Right kidney (tissue), 9 donors: ENCODE measurements at places on chromosomes 4 and X.

GRCh38 chr4:56255820-56256219 is 131.5 kb downstream of the AASDH start:
- DNase-seq = no peak

DNA sequence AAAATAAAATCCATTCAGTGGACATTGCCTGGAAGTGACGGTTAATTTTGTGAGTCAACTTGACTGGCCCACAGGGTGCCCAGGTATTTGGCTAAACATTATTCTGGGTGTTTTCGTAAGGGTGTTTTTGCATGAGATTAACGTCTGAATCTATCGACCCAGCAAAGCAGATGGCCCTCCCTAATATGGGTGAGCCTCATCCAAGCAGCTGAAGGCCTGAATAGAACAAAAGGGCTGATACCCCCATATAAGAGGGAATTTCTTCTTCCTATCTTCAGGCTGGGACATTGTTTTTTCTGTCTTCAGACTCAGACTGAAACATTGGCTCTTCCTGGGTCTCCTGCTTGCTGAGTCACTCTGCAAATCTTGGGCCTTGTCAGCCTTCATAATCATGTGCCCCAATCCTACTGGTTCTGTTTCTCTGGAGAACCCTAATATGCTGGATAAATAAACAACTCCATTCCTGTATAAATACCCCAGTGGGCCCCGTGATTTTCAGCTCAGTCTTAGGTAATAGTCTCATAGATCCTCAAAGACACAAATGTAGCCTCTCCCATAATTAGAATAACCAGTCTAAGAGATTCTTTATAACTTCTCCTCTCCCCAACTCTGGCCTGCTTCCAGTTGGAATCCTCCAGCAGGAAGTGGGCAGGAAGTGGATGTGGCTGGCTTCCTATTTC is 33.1 kb upstream of the DDX3X start:
- DNase-seq = no peak

DNA sequence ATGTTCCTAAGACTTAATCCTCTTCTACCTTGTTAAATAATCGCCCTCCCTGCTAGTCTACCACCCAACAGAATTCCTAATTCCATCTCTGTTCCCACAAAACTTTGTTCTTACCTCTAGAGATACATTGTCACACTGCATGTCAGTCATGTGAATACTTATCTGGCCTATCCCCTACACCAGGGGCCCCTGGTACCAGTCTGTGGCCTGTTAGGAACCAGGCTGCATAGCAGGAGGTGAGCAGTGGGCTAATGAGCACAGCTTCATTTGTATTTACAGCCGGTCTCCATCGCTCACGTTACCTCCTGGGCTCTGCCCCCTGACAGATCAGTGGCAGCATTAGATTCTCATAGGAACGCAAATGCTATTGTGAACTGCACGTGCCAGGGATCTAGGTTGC is 73.9 kb downstream of the APBB2 start:
- no peak for DNase-seq

DNA sequence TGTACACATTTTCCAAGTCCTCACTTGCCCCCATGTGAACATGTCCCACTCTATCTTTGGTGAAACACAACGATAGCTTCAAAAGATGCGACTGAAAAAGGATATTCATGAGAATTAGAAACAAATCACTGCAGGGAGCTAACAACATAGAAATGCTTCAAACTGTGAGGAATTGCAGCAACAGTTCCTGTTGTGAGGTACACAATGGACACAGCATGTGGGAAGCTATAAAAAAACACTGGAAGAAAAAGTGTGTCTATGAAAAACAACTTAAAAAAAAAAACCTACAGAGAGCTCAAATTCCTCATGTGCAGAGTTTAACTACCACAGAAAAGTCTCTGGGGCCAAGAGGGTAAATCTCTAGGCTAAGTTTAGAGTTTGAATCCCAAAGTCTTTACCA is 51.6 kb upstream of the BLTP1 start:
- DNase-seq = no peak

GRCh38 chr4:114036426-114036825 is 57.0 kb upstream of the ARSJ start:
- no peak for DNase-seq

GRCh38 chr4:182973511-182973911 is 56.3 kb upstream of the DCTD start:
- no peak for DNase-seq

- DNase-seq = no peak
Measured at GRCh38 chr4:69881173-69881773, 21.3 kb upstream of the SULT1E1 start.

DNA sequence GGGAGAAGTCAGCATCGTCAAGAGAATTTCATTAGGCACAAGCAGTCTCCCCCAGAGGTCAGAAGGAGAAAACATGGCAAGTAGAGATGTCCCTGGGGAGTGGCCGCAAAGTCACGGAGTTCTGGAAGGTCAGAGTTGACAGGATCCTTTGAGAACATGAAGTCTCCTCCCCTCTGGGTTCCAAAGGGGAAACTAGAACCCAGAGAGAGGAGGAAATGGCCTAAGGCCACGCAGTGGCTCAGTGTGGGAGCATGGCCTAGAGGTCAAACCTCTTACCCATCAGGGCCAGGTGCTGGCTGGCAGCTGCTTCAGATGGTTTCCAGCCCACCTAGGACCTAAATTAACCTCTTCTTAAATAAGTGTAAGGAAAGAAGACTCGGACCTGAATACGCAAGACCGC is 884 bp downstream of the IDH3G start:
- no peak for DNase-seq

DNA sequence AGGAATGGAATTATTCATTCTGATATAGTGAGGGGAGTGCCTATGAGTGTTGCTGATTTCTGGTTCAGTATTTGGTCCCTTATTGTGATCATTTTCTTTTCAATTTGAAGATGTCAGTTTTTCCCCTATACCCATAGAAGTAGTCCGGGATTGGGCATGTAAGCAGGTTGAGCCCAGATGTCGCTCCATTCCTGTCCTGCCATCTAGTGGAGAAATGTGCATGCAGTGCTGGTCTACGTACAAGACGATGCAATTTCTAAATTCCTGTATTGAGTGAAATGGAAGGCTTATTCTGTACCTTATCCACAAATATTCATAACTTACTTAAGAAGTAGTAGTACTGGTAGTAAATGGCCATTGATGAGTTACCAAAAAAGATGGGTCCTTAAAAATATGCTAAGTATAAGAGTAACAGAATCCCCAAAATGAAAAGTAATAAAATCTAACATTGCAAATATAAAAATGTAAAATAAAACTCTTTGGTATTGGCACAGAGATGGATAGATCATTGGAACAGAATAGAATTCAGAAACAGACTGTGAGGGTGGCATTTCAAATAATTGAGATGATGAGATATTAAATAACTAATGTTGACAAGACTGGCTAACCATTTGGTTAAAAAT is 60.9 kb downstream of the UGT8 start:
- DNase-seq = peak; percentile 30

DNA sequence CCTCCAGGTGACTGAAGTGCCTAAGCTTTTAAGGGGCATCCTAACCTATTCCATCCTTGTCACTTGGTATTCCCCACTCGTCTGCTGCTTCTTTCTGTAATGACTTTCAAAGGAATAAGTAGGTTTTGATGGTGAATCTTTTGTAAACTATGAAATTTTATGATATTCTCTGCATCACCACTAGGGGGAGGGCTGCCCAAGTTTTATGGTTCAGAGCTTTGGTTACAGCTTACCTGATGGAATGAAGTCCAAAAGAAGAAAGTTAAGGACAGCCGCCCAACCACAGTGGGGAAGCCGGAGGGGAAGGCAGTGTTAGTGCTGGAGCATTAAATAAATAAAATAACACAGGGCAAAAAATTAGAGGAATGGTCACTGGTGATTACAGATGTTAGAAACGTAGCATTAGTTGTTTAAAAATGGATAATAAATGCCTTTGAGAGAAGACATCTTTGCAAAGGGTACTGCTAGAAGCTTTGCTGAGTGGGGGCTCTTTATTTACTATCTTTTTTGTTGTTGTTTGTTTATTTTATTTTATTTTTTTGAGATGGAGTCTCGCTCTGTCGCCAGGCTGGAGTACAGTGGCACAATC is 204.9 kb downstream of the GBA3 start:
- peak; percentile 19 for DNase-seq

DNA sequence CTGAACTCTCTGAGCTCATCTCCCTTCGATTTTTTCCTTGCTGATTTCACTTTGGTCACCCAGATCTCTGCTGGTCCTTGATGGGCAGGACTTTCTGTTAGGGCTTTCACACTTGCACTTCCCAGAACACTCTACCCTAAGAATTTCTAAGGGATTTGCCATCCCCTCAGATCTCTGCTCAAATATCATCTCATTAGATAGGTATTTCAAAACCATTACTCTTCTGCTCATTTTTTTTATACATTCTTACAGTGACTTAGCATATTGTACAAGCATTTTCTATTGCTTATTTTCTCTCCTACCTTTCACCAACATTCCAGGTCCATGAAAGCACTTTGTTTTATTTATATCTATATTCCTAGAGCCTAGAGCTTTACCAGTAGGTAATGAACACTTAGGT is 913.3 kb downstream of the PDHA2 start:
- no peak for DNase-seq

DNA sequence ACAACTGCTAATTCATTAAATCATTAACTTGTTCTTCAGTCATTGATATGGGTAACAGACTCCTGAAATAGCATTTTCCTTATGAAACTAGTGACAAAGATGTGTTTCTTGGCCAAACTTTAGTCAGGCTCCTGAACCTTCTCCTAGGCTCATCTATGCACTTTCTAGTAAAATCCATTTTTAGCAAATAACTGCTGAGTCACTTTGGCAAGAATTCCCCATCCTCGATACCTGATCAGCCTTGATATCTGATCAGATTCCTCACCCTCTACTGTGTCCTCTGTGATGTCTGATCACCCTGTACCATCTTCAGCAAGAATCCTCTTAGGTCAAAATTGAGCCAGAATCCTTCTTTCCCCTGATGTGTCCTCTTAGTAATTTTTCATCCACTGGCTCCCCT is 161.2 kb upstream of the TAPT1 start:
- DNase-seq = no peak

GRCh38 chrX:153871946-153872878 is 13.8 kb downstream of the L1CAM start:
- no peak for DNase-seq

- no peak for DNase-seq
Measured at GRCh38 chr4:54660591-54660990, 2.8 kb downstream of the KIT start.

DNA sequence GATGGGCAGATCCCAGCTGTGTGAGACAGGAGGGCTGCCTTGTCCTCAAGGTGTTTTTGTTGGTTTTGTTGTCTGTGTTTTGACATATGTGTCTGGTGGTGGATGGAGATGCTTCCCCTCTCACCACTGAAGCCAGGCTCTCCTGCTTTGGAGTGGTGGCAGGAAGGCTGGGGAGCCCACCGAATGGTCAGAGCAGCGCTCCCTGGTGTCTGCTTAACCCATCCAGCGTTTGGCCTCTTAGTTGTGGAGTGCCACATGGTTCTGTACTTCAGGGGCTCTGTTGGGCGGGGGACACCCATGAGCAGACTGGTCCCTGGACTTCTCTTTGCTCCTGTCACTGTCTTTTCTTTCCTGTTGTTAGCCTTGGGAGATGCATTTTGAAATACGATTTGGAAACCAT is 51.9 kb downstream of the DLG3 start:
- no peak for DNase-seq

DNA sequence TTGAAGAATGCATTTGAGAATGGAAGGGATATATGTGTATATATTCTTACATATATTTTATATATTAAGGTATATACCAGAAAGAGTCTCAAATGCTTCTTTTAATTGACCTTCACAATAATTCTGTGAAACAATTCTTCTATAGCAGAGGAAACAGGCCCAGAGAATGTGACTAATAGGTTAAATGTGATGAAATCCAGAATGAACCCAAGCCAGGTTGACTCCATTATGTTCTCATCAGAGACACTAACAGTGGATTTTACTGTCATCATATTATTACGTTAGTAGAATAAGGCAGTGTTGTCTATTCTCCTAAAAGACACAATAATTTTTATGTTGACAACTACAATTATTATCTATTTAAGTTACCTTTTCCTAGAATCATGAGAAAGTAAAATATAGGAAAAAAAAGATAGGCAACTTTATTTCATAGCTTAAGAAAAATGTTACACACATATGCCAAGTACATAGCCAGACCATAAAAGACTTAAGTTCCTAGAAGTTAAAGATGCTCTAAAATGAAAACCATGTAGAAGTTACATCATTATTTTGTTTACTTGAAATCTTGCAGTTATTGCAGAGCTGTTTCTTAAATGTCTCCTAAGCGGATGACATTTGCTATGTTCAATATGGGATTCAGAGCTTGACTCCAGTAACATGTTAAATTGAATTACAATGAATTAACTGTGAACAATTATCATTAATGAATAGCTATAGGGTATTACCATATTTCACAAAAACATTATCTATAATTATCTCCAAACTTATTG is 56.2 kb upstream of the ANKRD50 start:
- DNase-seq = no peak

- no peak for DNase-seq
Measured at GRCh38 chr4:127643791-127644190, 11.0 kb downstream of the INTU start.

GRCh38 chrX:149647505-149647904 is 15.9 kb upstream of the TMEM185A start:
- DNase-seq = no peak

- DNase-seq = no peak
Measured at GRCh38 chrX:38804432-38804681, 3.1 kb downstream of the MID1IP1 start.

GRCh38 chrX:20019672-20020365 is 29.0 kb upstream of the BCLAF3 start:
- no peak for DNase-seq

DNA sequence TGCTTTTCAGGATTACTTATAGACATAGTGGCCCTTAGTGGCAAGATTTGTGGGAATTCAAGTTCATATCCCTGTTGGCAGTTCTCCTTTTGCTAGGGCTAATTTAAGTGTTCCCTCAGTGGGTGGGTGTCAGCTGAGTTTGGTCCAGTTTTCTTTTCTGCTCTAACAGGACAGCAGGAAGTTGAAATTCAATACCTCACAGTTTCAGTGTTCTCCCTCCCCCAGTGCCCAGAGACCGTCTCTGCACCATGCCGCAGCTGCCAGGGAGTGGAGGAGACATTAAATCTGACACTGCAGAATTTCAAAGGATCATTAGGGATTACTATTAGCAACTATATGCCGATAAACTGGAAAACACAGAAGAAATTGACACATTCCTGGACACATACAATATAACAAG is 50.7 kb downstream of the UBE2NL start:
- peak; percentile 1 for DNase-seq

- peak; percentile 9 for DNase-seq
Measured at GRCh38 chrX:45322382-45322781, 121.7 kb upstream of the DIPK2B start.

- DNase-seq = no peak
Measured at GRCh38 chrX:108412783-108413182, 25.4 kb downstream of the COL4A6 start.
